ENCODE measurements at places on chromosomes 1 and 21.

- DNase-seq, result no peak
Measured at GRCh38 chr1:64150266-64150665, 53.2 kb upstream of the UBE2U start.

- DNase-seq, result no peak
Measured at GRCh38 chr1:153488731-153489130, 28.3 kb upstream of the S100A7 start.

DNA sequence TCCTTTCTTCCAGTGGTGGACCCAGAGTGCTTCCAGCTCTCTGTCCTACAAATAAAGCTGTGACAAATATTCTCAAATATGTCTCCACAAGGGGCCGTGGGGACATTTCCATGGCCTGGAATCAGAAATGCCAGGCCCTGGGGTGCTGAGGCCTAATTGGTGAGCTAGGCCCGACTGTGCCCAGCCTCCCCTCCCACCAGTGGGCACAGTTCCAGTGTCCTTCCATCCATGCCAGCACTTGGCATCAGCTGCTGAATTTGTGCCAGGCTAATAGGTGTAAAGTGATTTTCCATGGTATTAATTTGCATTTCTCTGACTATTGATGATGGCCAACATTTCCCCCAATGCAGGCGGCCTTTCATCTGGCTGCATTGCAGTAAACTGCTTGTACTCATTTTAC, 48.5 kb upstream of the B3GALT5 start:
- no peak for DNase-seq

- no peak for DNase-seq
Measured at GRCh38 chr1:47468709-47469389, 31.0 kb downstream of the FOXD2 start.

GRCh38 chr1:42133809-42134526, 19.2 kb upstream of the GUCA2B start:
- no peak for DNase-seq

GRCh38 chr1:109167001-109167506, 46.7 kb upstream of the SARS1 start:
- DNase-seq, result no peak

- no peak for DNase-seq
Measured at GRCh38 chr1:230827081-230827681, 41.1 kb downstream of the C1orf198 start.

DNA sequence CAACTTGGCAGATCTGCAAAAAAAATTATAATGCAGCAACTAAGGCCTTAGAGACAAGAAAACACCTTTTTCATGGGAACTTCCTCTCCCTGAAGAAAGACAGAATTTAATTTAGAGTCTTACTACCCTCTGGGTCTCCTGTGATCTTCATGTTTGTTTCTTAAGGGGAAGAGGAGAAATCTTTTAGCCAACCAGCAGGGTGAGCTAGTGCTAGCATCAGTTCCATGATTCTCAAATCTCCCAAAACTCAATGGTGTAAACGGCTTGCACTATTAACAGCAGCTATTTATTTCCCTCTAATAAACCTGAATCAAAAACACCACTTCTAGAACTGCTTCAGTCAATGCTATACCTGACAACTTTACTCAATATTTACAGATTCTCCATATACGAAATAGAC, 3.8 kb downstream of the ZNF644 start:
- no peak for DNase-seq

GRCh38 chr1:221025501-221025900, 146.3 kb downstream of the HLX start:
- DNase-seq, result no peak

- no peak for DNase-seq
Measured at GRCh38 chr1:54580856-54581550, 33.0 kb downstream of the ACOT11 start.

GRCh38 chr1:230153641-230154296, 86.7 kb downstream of the GALNT2 start:
- DNase-seq, result no peak

DNA sequence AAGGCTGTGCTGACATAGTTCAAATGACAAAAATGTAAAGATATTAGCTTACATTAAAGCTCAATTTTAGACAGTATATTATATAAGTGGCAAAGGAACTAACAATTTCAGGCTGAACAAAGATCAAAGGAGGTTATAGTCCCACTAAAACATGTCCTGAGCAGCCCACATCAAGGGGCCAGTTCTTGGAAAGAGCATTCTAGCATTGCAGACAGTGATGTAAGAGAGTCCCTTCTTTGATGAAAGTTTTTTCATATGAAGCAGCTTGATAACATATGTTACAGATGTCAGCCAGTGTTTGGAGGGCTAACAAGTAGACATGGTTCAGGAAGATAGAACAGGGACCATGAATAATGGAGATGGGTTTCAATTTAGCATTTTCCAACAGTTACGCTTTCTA, 301.7 kb downstream of the NTNG1 start:
- no peak for DNase-seq

- no peak for DNase-seq
Measured at GRCh38 chr1:240766831-240767230, 154.9 kb upstream of the GREM2 start.

DNA sequence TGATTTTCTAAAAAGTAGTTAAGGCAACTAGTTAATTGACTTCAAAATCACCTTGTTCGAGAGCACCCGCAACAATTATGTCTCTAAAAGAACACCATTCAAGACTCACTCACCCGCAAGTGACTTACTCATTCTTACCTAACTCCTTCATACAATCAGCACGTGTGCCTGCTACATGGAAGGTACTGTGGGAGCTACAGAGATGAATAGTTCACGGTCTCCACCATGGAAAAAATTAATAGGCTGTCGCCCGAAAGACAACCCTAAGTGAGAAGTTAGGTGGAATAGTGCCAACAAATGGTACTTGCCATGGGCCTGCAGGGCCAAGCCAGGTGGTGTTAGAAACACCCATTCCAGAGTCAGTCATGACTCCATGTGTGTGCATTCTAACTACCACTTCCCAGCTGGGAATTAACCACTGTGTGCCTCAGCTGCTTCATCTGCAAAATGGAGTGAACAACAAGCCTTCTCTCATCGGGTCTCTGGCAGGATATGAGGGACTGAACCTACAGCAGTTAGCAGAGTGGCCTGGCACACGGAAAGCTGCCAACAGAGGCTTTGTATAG, 7.1 kb downstream of the SSBP3 start:
- no peak for DNase-seq

- DNase-seq, result no peak
Measured at GRCh38 chr1:240027059-240027462, 64.6 kb upstream of the FMN2 start.

GRCh38 chr1:83815330-83815729, 183.6 kb downstream of the TTLL7 start:
- DNase-seq, result no peak

GRCh38 chr1:5798151-5798730, 194.0 kb downstream of the NPHP4 start:
- no peak for DNase-seq

DNA sequence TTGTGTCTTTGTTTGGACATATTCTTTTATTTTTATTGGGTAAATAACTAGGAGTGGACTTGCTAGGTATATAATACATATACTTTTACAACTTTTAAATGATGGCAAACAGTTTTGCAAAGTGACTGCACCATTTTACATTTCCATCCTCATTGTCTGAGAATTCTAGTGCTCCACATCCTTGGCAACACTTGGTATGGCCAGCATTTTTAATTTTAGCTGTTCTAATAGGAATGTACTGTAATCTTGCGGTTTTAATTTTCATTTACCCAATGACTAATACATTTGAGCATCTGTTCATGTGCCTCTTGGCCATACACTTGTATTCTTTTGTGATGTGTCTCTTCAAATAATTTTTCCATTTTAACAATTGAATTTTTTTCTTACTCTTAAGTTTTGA, 37.0 kb upstream of the ATP6V1G3 start:
- no peak for DNase-seq

DNA sequence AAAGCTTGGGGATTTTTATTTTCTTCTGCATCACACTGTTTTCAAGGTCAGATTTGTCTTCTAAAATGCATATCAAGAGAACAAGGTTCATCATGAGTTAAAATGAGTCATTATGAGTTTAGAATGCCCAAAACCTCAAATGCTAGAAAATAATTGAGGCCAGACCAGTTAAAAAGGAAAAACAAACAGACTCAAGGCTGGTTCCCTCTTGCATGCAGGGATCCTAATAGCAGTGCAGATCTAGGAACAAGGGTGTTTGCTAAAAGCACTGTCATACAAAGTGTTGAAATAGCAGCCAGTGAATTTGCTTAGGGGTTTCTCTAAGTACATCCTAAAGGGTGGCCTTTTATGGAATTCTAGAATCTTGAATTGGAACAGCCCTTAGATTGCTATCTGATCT, 15.3 kb downstream of the BEND5 start:
- no peak for DNase-seq

DNA sequence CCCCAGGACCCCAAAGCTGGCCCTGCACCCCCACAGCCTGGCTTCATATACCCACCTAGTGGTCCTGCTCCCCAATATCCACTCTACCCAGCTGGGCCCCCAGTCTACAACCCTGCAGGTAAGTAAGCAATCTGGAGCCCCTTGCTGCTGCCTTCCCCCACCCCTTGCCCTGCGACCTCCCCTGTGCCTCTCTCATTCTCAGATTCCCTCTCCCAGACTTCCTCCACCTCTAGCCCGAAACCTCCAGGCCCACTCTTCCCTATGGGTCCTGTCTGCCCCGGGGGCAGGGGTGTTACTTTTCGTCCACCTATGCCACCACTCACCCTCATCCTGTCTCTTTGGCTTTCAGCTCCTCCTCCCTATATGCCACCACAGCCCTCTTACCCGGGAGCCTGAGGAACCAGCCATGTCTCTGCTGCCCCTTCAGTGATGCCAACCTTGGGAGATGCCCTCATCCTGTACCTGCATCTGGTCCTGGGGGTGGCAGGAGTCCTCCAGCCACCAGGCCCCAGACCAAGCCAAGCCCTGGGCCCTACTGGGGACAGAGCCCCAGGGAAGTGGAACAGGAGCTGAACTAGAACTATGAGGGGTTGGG, 2.9 kb downstream of the SHISA4 start:
- no peak for DNase-seq

DNA sequence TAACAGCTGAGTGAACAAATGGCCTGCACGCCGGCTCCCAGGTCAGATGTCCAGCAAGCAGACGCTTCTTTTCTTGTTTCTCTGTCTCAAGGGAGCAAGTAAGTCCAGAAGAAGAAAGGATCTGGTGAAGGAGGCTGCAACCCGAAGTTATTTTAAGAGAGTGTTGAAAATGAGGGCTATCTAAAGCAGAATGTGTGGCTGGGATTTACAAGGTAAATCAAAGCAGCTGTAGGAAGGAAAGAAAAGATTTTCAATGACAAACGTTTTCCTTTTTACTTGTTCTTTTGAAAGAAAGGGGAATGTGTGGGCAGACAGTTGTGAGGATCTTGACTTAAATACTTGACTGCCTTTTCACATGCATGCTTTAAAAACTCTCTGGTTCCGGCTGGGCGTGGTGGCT, 311.5 kb downstream of the KIF26B start:
- DNase-seq, result no peak

- DNase-seq, result no peak
Measured at GRCh38 chr1:157798211-157798610, 21.3 kb upstream of the FCRL2 start.

- no peak for DNase-seq
Measured at GRCh38 chr1:203930342-203930741, 68.9 kb downstream of the SNRPE start.

GRCh38 chr1:76865696-76866286, 1.5 kb upstream of the ST6GALNAC5 start:
- DNase-seq, result no peak

GRCh38 chr1:84268346-84268745, 33.2 kb upstream of the SAMD13 start:
- DNase-seq, result no peak

DNA sequence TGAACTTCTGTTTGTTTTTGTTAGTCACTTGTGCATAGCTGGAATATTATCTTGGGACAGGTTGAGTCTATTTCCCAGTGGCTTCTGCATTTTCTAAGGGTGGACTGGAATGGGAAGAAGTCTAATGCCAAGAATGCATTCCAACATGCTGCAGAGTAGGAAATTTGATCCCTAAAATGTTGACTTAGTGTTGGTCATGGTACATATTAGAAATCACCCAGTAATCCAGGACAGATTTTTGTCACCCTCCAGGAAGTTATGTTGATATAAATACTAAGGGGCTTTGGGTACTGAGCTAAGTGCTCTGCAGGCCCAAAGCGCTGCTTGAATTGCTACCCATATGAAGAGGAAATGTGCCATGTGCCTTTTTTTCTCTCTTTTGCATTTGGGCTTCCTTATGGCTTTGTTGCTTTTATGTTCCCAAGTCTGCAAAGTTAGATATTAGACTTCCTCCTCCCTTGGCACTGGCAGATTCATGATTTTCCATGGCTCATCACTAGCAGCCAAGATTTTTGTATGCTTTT, 10.0 kb downstream of the ARID1A start:
- DNase-seq, result no peak

DNA sequence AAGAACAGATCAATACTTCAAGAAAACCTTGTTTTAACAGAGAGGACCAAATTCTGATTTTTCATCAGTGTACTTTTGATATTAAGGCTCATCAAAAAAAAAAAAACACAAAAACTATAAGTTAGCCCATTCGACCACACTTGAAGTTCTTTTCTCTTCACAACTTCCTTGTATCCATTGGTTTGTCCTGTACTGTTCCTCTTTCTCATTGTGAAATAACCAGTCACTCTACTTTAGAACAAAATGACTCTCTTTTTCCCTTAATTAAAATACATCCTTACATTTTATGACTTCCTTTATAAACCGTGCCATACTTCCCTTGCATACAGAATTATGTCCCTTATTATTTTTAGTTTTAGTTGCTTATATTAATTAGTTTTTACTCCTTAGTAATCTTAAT, 8.4 kb downstream of the QSOX1 start:
- no peak for DNase-seq

DNA sequence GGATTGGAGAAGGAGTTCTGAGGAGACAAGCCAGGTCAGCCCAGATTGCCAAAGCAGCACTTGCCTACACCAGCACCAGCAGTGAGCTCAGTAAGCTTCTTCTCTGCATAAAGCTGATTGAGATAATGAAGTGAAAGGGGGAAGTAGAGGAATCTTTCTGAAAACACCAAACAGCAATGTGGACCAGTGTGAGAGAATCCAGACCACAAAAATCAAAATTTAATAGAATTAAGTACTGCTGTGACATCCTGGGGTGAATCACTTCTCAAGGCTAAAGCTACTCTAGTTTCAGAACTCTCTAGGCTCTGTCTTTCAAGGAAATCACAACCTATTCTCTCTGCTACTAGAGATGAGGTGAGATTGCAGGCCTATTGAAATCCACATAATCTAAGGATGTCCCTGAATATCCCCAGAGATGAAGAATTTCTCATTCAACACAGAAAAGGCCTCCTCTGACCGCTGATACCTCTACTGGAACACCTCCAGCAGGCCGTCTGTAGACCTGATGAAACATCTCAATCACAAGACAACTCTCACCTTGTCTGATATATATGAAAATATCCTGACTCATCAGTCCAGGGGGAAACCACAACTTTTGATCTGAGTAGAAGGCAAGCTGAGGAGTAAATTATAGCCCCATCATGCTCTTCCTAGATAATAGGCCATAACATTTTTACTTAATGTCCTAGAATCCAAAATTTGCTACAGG, at the start of gene FCRL4:
Gene FCRL4, minus strand, starts transcription at position 127 of the 709 bp plus-strand sequence. CDS start 141 bp downstream, outside the sequence.
- no peak for DNase-seq

GRCh38 chr1:39474810-39475209, 16.6 kb upstream of the BMP8A start:
- no peak for DNase-seq

GRCh38 chr1:59743324-59744091, 71.2 kb upstream of the HOOK1 start:
- DNase-seq, result no peak
